ENCODE measurements at places on chromosomes 3 and 15.

- DNase-seq: no peak
These were observed 53.4 kb downstream of the STARD9 start for GRCh38 chr15:42628761-42629160.

DNA sequence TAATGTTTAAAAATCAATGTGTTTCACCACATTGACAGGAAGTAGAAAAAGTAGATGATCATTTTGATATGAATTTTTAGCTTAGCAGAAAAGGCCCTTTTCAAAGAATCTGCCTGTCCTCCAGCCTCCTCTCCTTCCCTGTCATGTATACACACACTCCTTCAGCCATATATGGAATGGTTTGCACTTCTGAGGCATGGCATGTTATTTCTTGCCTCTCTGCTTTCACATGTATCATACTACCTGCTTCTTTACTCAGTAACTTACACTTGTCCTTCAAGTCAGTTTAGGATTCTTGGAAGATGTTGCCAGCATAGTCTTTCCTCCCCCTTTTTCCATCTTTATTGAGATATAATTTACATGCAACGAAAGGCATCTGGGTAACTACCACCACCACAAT lies 79.0 kb downstream of the REC114 start:
- DNase-seq: no peak

DNA sequence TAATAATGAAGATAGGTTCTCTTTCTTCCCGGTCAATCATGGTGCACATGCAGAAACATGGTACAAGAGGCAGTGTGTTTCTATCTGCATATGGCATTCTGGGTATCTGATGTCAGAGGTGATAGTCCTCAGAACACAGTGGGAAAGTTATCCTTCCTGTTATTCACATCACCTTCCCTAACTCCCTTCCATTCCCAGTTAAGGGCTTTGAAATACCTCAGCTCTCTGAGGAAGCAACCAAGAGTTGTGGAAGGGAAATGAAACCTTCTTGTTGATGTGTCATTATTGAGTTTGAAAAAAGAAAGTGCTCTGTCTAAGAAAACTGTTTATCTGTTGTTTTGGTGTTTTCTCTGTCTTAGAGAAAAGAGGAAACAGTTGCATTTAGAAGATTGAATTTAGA lies 21.9 kb upstream of the P2RY13 start:
- DNase-seq: no peak

DNA sequence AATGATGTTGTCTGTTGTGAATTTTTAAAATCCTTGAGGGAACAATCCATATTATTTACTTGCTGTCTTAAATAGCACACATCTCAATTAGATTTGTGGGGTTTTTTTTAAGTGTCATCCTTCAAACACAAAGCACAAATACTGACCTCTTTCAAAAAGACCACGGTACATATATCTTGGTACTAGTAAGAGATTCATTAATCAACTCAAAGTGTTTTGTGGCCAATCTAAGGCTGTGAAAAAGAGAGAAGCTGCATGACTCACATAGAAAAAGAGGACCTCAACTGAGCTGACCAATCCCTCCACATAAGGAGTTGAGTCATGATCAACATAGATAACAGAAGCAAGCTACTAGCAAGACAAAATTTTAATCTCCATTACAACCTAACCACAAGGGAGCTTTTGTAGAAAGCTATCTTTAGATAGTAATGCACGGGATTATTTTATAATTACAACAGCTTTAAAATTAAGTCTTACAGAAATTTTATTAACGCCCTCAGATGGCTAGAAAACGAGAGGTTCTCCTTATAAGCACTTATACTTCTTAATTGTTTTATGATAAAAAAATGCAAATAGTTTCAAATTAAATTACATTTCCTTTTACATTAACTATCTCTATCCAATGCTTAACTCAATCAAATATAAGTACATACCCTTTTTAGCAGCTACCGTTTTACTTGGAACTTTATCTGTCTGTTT lies 60.5 kb downstream of the TOP2B start:
- no peak for DNase-seq

DNA sequence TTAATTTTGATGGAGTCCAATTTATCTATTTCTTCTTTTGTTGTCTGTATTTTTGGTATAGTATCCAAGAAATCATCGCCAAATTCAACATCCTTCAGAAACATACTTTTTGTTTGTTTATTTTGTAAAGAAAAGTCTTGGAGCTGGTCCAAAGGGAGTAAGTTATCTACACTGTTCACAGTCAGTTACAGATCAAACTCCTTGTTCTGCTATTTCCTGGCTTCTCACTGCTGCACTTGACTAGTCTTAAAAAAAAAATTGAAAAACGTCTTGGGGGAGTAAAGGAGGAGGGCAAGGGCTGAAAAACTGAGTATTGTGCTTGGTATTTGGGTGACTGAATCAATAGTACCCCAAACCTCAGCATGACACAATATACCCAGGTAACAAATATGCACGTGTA lies 105.6 kb downstream of the NFKBIZ start:
- DNase-seq: no peak

DNA sequence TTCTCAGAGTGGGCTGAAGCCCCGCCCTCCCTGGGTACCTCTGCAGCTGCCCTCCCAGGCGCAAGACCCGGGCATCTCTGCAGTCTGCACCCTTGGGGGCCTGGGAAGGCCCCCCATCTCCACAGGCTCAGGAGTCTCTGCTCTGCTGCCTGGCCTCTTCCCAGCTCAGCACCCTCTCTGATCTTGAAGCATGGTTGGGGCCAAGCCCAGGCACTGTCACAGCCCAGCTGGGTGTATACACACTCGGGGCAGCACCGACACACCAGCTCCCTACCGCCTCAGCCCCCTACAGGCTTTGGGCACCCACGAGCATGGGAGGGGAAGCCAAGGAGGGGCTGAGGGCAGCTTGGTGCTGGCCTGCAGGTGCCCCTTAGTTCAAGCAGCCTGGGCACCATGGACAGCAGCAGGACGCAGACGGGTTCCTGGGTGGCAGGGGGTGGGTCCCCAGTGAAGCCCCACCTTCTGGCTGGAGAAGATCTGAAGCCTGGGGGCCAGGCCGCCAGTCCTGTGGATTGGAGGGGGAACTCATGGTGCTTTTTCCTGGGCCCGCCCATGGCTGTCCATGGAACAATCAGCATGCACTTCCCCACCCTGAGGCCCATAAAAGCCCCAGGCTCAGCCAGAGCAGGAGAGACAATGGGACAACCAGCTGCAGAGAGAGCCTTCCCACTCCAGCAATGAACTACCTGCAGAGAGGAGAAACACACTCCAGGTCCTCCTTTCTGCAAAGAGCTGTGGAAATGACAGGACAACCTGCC lies 170.6 kb downstream of the TJP1 start:
- no peak for DNase-seq

GRCh38 chr3:12905316-12906071 lies 64.1 kb upstream of the RPL32 start:
- no peak for DNase-seq

DNA sequence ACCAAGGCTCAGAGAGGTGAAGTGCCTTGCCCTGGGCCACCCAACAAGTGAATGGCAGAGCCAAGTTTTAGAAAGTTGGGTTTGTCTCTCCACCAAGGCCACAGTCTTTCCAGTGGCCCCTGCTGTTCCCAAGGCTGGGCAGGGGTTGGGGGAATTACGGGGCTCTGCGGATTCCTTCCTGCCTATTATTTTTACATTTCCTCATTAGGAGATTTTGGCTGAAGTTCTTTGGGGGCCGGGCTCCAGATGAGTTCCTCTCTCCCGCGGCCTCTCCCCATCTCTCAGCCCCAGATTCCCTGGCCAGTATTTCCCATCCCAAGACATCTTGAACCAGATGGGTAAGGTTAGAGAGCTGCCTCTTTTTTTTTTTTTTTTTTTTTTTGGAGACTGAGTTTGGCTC lies 44.0 kb upstream of the SMAD6 start:
- no peak for DNase-seq

- DNase-seq: no peak
These were observed 42.7 kb downstream of the EIF2AK4 start for GRCh38 chr15:39976291-39977274.

DNA sequence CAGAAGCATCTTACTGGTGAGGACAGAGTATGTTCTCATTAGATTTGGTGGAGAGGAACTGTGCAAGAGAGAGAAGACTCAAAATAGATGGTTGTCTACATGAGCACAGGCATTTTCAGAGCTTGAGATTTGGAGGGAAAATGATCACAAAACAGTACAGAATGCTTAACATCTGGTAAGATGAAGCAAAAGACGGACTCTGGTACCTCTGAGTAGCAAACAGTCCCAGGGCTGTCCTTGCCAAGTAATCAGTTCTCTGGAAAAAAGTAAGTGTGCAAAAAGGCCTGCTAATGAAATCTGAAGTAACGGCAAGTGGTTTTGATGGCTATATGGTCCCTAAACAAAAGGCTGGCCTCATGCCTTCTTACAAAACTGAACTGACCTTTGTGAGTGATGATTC lies 414.2 kb downstream of the CNTN4 start:
- DNase-seq: no peak

GRCh38 chr3:119098619-119099222 lies 47.2 kb upstream of the TEX55 start:
- DNase-seq: peak; percentile 13

DNA sequence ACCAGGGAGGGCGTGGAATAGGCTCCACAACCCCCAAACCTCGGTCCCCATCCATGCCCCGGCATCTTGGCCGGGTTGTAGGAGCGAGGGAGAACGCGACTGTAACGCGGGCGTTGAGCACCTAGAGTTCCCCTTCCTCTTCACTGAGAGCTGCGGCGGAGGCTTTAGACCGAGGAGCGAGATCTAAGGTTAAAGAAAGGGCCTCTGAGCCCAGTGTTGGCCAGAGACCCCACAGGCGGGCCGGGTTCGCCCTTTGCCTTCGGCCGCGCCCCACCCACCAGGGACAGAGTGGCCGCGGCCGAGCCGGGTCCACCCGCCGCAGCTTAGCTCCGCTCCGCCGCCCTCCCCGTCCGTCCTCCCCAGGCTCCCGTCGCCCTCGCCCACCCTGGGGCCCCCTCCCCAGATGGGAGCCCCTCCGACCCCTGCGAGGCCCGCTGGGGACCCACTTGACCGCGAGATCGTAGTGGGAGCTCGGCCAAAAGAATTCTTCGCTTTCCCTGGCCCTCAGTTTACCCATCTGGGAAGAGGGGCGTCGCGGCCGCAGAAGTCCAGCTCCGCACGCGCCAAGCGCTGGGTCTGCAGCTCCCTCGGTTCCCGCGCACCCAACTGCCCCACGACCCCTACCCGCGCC lies 425 bp downstream of the ANPEP start:
- no peak for DNase-seq

GRCh38 chr15:29990954-29991353 lies 91.8 kb upstream of the GOLGA8J start:
- DNase-seq: no peak

DNA sequence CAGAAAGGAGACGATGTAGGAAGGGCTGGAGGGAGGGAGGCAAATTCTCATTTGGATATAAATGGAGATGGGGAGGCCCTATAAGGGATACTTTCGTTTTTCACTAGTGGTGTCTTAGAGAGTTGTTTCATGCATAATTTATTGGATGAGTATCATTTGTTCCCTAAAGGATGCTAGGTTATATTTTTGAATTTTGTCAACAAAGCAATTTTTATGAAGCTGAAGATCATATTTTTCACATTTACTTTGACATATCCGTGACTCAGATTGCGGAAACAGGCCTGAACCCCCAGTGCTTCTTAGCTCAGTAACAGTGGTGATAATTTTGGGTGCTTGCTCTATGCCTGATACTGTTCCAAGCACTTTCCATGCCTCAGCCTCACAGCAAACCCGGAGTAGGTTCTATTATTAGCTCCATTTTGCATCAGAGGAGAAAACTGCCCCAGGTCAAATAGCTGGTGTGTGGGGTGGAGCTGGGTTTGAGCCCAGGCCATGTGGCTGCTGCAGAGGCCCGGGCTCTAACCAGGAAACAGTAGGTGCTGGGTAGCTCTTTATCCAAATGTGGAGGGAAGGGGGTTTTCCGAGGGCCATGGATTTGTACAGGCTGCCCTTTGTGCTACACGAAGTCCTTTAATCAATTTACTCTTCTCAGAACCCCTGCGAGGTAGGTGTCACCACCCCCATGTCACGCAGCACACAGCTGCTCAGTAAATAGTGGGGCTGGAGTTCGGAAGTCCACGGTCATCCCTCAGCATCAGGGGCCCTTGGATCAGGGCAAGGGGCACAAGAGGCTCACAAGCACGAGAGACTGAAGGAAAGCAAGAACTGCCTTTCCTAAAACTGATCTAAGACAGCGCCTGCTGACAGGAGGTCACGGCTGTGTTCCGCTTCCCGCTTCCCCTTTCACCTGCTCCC lies 99.1 kb downstream of the SLC49A4 start:
- DNase-seq: no peak

- peak; percentile 2 for DNase-seq
These were observed 688 bp downstream of the XPC start for GRCh38 chr3:14177580-14178246.

DNA sequence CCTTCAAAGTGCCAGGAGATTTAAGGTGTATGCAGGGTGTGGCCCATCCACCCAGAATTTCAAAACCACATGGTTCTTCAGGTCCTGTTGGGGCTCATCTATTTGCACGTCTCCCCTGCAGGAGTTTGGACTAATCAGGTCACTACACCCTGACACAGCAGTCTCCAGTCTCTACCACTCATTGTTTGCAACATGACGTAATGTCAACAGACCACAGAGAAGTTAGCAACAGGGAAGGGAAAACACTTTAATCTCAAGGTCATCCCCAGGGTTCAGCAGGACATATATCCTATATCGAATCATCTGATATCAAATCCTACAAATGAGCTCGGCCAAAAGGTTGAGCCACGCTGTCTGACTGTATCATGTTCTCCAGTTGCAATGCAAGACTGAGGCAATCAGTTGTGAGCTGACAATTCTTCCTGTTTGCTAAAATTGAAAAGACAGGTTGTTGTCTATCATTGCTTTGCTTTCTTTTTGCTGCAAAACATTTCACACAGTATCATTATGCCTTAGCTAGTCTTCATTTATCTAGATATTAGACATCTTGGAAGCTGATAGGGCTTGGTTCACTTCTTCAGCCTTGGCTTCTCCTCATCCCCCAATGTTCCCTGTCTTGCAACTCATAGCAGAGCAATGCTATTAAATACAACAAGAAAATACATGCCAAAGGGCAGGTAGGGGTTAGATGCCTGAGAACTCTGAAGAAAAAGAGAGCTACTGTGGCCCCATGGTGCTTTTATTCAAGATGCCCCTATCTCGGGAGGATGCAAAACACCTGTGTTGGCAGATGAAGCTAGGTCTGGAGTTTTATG lies 13.4 kb upstream of the LEKR1 start:
- DNase-seq: no peak

DNA sequence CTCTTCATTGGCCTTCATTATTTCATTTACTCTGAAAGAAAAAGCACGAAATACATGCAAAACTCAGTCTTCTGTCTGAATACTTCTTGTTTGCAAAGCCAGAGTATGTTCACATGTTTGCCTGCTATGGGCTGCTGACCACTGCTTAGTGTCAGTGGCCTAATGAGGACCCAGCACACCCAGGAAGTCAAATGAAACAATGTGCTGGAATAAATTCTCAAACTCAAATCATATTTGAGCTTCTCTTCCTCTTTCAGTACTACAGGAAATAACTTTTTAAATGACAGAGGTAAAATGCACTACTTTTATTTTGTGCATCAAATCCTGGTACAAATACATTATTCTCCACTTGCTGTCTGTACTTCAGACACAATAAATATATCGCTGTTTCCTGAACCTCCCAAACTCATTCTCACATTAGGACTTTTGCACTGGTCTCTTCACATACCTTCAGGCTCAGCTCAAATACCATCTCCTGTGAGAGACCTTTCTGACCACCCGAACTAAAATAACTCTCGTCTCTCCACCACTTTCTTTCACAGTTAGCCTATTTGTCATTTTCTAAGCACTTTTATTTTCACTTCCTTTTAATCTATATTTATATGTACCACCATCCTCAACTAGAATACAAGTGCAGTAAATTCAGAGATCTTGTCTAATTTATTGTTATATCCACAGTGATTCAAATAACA lies 176.8 kb downstream of the TUSC7 start:
- no peak for DNase-seq
